Inflammatory macrophage (primary cell): ENCODE measurements at places on chromosomes 11 and 22.

DNA sequence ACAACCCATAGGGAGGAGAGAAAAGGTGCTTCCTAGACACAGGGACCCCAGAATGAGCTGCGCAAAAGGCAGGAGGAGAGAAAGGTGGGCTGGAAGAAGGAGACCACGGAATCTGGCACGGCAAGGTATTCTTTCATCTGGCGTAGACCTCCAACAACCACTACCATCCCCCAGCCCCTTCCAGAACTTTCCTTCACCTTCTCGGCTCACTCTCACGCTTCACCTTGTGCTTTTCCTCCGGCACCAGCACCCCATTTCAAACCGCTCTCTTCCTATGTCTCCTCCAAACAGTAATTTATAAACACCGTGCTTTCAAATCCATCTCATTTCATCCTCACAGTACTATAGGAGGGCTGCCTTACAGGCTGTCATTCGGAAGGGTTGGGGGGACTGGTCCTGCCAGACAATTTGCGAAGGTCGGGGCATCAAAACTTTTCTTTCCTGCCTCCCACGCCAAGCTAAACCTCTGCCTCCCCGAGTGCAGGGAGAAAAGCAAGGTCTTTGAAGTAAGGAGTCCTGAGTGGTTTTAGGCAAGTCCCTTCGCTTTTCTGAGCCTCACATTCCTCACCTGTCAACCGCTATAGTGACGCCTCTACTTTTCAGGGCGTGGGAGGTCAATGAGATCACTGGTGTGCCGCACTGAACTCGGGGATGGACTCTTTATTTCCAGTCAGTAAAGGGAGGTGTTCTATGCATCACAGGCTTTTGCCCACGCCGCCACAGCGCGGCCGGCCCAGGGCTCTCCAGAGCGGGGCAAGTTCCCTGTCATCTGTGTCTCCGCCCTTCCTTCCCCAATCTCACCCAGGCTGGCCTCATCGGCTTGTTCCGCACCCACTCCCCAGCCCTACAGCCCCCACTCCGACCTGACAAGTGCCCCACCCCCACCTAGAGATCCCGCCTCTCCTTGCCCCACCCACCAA is 800 bp downstream of the KCTD21 start:
- peak; percentile 93 for DNase-seq

GRCh38 chr11:126414615-126415014 is 59.1 kb downstream of the ST3GAL4 start:
- no peak for DNase-seq

- no peak for DNase-seq
These were observed 6.5 kb downstream of the CSNK1E start for GRCh38 chr22:38310518-38311322.

GRCh38 chr11:81342966-81343365 is 1390.7 kb downstream of the FAM181B start:
- DNase-seq, result no peak

DNA sequence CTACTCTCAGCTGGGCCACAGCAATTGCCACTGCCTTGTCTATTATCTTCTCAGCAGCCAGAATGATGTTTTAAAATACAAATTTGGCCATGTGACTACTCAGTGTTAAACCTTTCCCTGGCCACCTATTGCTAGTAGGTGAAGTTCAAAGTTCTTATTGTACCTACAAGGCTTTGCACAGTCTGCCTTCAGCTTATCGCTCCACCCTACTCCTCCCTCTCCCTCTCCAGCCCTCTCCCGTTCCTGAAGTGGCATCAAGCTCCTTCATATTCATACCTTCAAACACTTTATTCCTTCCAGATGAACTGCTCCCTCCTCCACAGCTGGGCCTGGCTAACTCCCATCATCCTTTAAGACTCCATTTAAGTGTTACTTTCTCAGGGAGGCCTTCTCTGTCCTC is 37.3 kb downstream of the OR10A6 start:
- DNase-seq, result no peak

GRCh38 chr11:64970731-64971151 is 1.2 kb downstream of the MAJIN start:
- no peak for DNase-seq

GRCh38 chr22:33919391-33920196 is 682 bp downstream of the LARGE1 start:
- peak; percentile 3 for DNase-seq

DNA sequence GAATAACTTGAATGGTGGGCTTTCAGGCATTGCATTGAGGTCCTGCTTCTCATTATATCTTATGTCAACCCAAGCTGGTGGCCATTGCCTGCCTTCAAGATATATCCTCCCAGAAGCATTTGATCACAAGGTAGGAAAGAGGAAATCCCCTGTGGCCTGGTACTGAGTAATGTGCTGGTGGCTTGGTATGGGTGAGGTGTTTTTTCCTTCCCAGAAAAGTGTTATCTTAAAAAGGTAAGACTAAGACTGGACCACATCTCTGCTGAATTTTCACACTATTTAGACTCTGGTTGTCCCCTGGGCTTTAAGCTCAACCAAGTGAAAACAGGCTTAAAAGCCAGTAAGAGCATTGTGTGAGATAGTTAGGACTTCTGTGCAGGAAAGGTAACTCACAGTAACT is 3.7 kb downstream of the INSC start:
- DNase-seq, result no peak

DNA sequence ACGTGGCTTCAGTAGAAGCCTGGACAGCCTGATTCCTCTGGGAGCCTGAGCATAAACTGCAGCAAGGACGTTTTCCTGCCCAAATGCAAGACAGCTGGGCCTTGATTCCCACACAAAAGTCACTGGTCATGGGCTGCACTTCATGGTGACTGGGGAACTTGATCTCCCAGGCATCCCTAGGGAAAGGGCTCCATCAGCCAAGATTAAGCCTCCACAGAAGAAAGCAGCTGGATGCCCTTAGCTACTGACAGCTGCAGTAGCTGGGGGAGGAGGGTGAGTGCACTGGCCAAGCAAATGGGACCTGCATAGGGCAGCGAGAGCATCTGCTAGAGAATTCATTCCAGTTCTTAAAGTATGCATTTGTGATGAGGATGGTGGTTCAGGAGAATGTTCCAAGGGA is 267.4 kb upstream of the ISX start:
- DNase-seq, result no peak

- no peak for DNase-seq
These were observed 55.6 kb downstream of the OR4C45 start for GRCh38 chr11:50088231-50088630.
